ENCODE measurements at places on chromosomes 5 and 9.

DNA sequence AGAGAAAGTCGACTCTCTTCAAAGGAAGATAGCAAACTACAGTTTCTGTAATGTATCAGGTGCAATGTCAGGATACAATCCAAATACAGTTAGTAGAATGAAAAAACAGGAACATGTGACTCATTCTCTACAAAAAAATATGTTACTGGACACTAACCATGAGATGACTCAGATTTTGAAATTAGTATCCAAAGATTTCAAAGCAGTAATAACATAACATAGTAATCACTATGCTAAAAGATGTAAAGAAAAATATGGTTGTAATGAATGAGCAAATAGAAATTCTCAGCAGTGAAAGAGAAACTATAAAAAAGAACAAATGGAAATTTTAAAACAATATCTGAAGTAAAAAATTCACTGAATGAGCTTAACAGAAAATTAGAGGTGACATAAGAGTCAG lies 42.3 kb downstream of the SHOC1 start:
- DNase-seq, result no peak

GRCh38 chr9:126453156-126453963 lies 126.7 kb downstream of the MVB12B start:
- no peak for DNase-seq

DNA sequence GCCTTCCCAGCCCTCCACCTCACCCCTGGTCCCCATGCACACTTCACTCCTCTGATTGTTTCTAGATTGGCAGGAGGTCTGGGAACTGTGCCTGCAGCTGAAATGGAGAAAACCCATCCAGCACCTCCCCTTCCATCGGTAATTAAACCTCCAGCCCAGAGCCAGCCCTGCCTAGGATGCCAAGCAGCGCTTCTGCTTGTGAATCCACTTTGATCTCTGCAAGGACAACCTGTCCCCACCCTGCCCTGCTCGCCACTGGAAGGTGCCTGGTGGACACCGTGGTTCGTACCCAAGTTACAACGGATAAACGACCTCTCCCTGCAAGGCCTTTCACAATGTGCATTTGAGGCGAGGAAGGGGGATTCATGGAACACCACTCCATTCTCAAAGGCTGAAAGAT lies 50.6 kb downstream of the IRX2 start:
- DNase-seq, result no peak

- DNase-seq, result no peak
Measured at GRCh38 chr5:112861638-112861985, 525 bp downstream of the SRP19 start.

DNA sequence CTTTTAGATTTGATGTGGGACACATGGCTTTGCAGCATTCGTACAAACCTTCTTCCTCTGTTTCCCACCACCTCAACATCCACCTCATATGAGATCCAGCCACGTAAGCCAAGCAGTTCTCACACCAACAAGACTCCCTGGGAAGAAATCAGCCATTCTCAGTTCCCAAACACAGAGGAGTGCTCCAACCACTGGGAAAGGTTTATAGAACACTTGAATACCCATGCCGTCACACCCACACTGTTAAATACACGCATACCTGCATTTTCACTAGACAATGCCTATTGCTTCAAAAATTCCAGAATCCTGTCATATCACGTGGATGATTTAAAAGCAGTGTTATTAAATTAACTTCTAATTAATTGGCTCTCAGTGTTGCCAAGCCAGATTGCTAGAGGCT lies 347.3 kb downstream of the ENC1 start:
- DNase-seq, result no peak

- DNase-seq, result no peak
Measured at GRCh38 chr5:158435161-158435616, 576.2 kb upstream of the CLINT1 start.

DNA sequence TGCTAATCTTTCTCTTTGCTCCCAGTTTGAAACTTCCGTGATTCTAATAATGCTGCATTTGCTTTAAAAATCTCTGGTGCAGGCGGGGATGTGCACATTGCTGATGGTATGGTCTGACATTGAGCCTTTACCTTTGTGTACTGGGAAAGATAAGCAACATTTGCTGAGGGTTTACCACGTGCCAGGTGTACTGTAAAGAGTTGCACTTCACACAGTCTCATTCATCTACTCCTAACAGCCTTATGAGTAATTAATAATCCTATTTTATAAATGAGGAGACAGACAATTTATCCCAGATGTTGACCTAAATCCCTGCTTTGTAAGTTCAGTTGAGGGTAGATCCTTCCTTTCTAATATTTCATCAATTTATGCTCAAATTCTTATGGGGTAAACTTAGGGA lies 726 bp upstream of the ADGRV1 start:
- DNase-seq, result no peak

GRCh38 chr9:17191082-17191481 lies 56.2 kb downstream of the CNTLN start:
- no peak for DNase-seq

- no peak for DNase-seq
Measured at GRCh38 chr9:22257026-22257816, 189.4 kb upstream of the DMRTA1 start.

GRCh38 chr5:132435886-132436285 lies 54.7 kb downstream of the IRF1 start:
- no peak for DNase-seq

DNA sequence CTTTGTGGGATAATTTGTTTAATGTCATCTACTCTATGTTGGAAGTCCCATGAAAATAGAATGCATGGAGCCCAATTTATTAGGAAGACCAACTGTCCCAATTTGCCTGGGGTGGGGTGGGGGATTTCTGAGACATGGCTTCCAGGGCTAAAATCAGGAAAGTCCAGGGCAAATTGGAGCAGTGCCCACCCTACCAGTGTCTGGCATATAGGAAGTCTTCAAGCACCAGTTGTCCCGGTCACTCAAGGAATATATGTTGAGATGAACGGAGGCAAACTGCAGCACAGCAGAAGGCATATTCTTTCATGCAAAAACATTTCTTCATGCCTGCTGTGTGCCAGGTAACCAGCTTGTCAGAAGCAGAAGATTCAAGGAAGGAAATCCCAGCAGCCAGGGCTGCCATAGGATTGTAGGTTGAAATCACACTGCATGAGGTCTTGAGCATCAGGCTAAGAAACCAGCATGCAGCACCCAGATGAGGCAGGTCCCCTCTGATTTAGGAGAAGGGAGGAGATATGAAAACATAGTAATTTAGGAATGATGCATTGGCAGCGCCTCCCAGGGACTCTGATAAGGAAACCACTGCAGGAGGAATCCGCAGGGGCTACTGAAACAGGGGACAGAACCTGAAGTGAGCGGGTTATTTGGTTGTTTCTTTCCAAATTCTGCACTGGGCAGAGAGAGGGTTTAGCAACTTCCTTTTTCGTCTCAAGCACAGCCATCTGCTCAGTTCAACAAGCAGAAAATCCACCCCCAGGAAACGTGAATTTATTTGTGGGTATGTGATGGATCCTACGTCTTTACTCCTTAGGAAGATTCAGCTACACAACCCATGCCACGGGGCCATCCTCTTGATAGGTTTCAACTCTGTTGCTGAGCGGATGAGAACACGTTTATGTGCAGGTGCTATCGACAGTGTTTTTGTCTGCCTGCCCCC lies 112.6 kb upstream of the CPEB4 start:
- DNase-seq, result no peak

GRCh38 chr5:18466731-18467130 lies 832.5 kb downstream of the TAF11L14 start:
- no peak for DNase-seq

DNA sequence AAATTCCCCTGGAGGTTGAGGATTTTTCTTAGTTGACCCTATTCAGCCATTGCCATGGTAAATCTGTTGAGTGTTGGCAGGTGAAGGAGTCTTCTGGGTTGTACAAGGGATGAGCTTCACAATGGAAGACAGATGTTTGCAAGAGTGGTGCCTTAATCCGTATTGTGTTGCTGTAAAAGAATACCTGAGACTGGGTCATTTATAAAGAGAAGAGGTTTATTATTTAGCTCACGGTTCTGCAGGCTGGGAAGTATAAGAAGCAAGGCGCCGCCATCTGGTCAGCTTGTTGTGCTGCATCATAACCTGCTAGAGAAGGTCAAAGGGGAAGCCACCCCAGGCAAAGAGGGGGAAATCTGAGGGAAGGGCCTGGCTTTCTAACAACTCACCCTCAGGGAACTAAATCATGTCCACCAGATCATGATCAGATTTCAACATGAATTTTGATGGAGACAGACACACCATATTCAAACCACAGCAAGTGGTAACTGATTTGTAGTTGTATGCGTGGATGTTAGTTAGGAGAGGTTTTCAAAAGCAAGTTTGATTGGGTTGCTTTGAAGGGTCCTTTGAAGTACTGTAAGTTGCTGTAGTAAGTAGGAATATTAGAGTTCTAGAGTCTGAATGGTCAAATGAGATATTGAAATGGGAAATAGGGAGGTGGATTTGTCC lies 2.5 kb downstream of the TNPO1 start:
- DNase-seq, result peak; percentile 24

- DNase-seq, result no peak
Measured at GRCh38 chr9:14068690-14069089, 245.3 kb downstream of the NFIB start.

- peak; percentile 42 for DNase-seq
Measured at GRCh38 chr9:38088006-38088925, 19.2 kb upstream of the SHB start.

DNA sequence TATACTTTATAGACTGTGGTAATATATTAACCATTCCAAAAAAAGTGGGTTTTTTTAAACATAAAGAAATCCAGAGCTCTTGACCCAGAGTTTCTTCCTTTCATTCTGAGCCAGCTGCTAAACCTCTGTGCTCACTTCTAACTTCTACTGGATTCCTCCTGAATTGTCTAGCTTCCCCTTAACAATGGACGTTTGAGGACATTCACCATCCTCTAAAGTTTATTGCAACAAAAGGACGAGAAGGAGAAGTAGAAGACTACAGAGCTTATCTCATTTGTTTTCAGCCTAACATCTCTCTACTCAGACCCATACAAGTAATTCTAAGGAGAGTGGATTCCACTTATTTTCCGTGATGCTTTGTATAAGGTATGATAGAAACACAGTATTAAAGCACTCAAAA lies 284.2 kb downstream of the MAST4 start:
- no peak for DNase-seq

- no peak for DNase-seq
Measured at GRCh38 chr9:4831119-4831518, 38.4 kb downstream of the RCL1 start.

DNA sequence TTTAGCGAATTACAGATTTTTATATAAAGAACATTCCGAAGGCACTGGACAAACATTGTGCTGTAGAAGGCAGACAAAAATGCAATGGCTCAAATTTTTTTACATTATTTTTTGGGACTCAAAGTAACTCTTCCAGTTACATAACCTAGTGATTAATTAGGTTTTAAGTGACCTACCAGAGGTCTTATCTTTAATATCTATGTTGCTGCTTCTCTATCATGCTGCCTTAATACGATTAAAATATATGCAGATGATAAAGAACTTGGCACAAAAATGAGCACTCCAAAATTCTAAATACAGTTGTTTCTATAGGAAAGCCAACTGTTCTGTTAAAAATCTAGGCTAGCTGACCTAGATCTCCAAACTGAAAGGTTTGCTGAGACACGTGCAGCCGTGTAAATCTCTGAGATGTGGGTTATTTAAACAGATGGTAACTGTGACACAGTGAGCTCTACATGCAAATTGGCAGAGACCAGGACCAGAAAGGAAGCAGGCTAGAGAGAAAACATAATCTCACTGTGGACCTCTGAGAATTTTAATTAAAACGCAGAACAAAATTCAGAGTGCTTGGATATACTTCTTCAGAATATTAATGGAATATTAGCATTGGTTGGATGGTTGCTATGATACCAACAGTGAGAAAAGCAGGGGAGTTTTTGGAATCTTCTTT lies 56.2 kb downstream of the CAMK4 start:
- DNase-seq, result no peak

GRCh38 chr5:13830536-13830935 lies 114.0 kb downstream of the DNAH5 start:
- DNase-seq, result no peak

- no peak for DNase-seq
Measured at GRCh38 chr5:65013166-65013565, 244.4 kb downstream of the CWC27 start.

DNA sequence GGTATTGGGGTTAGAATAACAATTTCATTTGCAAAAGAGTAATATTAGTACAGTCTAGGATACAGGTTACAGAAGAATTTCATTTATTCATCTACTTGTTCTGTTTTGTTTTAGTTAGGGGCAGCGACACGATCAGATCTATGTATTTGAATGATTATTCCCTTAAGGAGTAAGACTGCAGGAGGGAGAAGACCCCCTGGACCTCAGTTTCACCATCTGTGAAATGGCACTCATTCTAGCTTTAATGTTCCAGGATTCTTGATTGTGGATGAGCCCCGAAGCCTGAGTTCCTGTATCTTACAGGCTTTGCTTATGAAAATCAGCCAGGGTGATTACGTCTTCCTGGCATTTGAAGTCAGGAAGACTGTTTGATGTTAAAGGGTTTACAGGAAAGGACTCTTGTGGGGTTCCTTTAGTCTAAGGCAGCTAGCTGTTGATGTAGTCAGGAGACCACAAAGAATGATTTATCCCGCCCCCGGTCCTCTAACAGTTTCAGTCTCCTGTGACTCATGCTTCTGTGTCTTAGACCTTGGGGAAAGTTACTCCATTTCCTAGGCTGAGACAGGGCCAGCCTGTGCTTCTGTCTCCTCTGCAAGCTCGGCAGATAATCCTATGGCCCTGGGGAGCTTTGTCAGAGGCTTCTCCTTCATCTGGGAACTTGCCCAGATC lies 11.5 kb downstream of the SMIM3 start:
- DNase-seq, result peak; percentile 22

GRCh38 chr9:132239999-132240840 lies 78.4 kb downstream of the NTNG2 start:
- DNase-seq, result no peak

- DNase-seq, result no peak
Measured at GRCh38 chr9:130824643-130825350, 10.3 kb upstream of the ABL1 start.

DNA sequence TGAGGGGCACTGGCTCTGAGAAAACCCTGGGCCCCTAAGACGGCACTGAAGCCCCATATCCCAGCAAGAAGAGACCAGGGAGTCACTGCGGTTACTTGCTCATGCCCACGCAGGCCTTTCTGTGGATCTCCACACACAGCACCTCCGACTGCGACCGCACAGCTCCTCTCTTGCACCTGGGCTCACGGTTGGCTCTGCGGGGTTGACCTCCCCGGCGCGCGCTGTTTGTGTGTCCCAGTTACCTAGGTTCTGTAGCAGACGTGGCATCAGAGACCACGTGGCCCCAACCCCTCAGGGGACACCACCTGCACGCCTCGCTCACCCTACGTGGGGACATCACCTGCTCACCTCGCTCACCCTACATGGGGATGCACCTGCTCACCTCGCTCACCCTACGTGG lies 12.7 kb downstream of the LPCAT1 start:
- no peak for DNase-seq

GRCh38 chr9:115482747-115483146 lies 364.8 kb upstream of the TNC start:
- no peak for DNase-seq

DNA sequence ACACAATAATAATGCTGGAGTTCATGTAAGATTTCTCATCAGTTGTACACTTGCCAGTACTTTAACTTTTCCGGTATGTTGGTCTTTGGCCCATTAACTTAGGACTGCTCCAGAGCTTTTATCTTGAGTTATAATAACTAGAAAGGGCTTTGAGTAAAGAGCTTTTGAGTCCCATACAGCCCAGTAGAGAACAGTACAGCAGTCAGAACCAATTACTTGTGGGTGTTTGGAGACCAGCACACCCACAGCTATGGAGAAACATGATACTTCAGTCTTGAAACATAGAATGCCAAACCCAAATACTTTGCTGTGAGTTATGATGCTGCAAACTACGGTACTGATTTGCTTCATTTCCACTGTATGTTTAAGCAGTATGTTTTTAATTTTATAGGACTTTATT lies 374.3 kb downstream of the CCDC171 start:
- no peak for DNase-seq
